ENCODE measurements at places on chromosomes 7 and 10. TPM values are rescaled to one million over a fixed set of nuclear protein-coding genes. Genes with fewer than 3 reads are reported as not detected.

RET gene
- 0.56 TPM for total RNA-seq

LAMB4 gene
- total RNA-seq, result 0.11 TPM

GPR85 gene
- not detected for total RNA-seq

JAKMIP3 gene
- 1.1 TPM for total RNA-seq

EZH2 gene
- total RNA-seq, result 19.1 TPM

CTAGE6 gene
- not detected for total RNA-seq

GLCCI1 gene
- total RNA-seq, result 0.97 TPM

PNLIPRP3 gene
- total RNA-seq, result 0.03 TPM

CHST12 gene
- 15.6 TPM for total RNA-seq

CPN1 gene
- total RNA-seq, result 0.34 TPM

SFMBT2 gene
- 7.0 TPM for total RNA-seq

ZNF804B gene
- not detected for total RNA-seq

LMBR1 gene
- total RNA-seq, result 35.9 TPM

HOXA9 gene
- total RNA-seq, result 0.41 TPM

ARHGAP19 gene
- 4.9 TPM for total RNA-seq

SSBP1 gene
- total RNA-seq, result 326 TPM

SDK1 gene
- 0.53 TPM for total RNA-seq

IFIT1B gene
- total RNA-seq, result not detected

PRSS37 gene
- not detected for total RNA-seq

LRRD1 gene
- not detected for total RNA-seq

CTNNA3 gene
- not detected for total RNA-seq

OR2A12 gene
- not detected for total RNA-seq

ZP3 gene
- 19.7 TPM for total RNA-seq

HILPDA gene
- 23.0 TPM for total RNA-seq

KIAA1549 gene
- 6.0 TPM for total RNA-seq

SPDYE1 gene
- total RNA-seq, result not detected

CFAP69 gene
- 2.0 TPM for total RNA-seq
